AG09319 (cell line): ENCODE measurements at places on chromosomes 16 and 17.

GRCh38 chr17:75822119-75822799 lies 21.9 kb downstream of the UNC13D start:
- DNase-seq: no peak

GRCh38 chr17:56176091-56176490 lies 22.8 kb downstream of the ANKFN1 start:
- DNase-seq: no peak

- DNase-seq: no peak
Measured at GRCh38 chr16:81647527-81647926, 131.6 kb upstream of the PLCG2 start.

DNA sequence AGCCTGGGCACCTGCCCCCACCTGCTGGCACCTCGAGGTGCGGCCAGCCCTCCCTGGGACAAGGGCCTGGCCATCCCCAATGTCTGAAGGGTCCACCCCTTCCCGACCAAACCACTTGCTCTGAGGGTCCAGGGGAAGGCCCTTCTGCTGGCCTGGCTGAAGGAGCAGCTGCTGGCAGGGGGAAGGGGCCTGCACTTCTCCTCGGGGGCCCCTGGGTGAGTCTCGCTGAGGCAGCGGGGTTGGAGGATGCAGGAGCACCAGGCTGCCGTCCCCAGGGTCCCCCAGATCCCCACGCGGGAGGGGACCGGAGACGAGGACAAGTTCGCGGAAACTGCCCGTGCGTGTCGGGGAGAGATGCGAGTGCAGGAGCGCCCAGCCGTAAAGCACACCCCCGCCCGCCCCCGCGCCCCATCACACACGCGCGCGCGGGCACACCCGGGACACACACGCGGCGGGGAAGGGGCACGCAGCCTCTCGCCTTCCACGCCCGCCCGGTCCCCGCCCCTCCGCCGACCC lies 725 bp upstream of the CACNA1H start:
- DNase-seq: no peak

DNA sequence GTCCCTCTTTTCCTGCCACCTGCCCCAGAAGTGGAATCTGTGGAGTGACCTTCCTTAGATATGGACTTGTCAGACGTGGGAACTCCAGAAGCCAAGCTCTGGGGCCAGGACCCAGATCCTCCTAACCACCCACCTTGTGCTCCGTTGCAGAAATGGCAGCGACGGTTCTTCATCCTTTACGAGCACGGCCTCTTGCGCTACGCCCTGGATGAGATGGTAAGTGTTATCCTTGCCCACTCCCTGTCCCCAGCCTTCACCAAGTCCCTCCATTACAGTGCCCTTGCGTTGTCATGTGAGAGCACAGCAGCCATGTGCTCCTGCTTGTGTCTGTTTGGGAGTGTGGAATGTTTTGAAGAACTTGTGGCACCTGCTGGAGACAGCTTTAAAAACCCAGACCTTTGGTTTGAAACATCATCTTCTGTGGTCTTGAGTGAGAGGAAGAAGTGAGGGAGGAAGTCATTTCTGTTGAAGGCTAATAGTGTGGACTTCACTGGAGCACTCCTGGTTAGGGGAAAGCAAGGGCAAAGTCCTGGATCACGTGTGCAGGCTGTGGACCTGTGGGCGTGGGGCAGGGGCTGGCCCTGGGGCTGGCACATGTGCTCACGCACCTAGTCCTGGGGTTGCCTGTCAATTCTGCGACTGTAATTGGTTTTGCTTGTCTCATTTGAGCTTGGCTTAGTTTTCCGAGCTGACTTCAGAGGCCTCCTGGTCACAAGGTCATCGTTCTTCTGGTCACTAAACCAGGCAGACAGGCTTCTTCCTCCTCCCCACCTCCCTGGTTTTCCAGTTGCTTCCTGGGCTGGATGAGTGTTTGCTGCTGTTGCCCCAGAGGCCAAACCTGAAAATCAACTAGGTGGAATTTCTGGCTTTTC lies 35.8 kb downstream of the MPRIP start:
- no peak for DNase-seq

DNA sequence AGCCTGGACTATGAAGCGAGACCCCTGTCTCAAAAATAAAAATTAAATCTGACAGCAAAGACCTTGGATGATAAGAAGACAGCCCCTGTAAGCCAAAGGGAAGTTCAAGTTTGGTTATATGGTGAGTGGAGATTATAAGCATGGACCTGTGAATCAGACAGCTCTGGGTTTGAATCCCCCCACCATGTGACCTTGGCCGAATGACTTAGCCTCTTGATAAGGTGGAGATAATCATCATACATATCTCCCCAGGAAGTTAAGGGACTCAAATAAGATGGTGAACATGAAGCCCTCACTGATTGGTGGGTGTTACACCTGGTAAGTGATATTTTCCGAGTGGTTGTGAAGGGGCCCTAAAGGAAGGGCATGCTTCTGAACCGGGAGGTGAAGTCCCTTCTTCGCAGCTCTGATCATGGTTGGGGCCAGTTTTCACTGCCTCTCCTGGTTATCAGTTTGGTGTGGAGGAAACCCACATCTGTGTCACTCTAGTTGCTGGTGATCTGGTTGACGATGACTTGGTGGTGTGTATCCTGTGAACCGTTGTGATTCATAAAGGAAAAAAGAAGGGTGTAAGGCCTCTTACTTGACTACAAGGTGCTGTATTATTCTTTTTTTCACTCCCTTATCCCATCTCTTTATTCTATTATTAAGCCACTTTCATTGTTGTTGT lies 61.7 kb upstream of the CLEC18A start:
- no peak for DNase-seq

GRCh38 chr17:6358131-6358530 lies 76.8 kb downstream of the AIPL1 start:
- no peak for DNase-seq

GRCh38 chr17:70668276-70668937 lies 499.1 kb downstream of the KCNJ2 start:
- DNase-seq: no peak

DNA sequence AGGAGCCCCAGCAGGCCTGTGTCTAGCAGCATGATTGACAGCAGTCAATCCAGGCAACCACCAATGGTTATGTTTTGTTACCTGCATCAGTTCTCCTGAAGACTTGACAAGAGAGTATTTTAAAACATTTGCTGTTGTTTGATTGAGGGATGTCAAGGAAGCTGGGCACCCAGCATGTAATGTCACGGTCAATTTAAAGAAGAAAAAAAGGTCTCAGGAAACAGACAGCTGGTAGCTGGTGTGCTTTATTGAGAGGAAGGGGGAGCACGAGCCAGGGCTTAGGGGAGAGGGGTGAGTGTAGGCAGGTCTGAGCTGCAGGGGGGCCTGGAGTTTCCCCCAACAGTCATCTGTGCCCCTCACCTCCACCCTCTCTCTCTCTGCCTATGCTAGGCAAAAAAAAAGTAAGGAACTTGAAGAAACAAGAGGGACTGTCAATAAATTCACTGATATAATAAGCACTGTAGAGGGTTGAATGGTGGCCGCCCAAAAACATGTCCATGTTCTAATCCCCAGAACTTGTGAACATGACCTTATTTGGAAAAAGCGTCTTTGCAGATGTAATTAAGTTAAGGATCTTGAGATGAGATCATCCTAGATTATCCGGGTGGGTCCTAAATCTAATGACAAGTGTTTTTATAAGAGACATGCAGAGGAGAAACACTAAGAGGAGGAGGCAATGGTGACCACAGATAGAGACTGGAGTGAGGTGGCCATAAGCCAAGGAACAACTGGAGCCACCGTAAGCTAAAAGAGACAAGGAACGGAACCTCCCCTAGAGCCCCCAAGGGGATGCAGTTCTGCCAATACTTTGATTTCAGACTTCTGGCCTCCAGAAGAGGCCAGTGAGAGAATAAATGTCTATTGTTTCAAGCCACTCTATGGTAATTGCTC lies 14.5 kb downstream of the TSPOAP1 start:
- DNase-seq: no peak

DNA sequence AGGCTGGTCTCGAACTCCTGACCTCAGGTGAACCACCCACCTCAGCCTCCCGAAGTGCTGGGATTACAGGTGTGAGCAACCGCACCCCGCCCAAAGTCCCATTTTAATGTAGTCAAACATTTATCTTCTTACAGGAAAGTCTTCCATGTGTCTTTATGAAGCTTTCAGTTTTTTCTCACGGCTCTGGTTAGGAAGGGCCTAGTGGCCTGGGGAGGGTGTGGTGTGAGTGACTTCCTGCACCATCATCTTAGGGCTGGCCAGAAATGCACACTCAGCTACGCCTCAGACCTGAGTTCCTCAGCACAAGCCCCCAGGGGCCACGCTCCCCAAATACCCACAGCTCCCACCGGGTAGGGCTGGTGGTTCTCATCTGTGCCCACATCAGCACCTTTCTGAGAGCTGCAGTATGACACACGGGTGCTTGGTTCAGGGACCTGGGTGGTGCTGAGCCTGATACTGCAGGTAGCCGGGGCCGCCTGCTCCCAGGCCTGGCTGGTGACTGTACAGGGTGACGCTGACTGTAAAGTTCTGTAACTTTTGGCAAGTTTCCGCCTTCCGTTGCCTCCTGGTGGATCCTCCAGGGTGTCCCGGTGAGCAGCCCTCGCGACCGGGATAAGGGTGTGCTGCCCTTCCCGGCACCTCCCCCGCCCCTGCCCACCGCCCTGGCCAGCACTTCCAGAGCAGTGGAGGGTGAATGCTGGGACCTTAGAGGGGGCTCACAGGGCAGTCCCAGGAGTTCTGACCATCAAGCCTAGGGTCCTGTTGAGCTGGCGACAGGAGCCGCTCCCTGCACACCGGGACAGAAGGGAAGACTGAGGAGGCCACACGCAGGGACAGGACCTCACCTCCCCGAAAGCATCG lies 52.5 kb downstream of the ZNF778 start:
- no peak for DNase-seq

- DNase-seq: peak; percentile 91
Measured at GRCh38 chr17:19386974-19387920, at the start of gene MFAP4. MFAP4 (minus strand) TSS chr17:19387190; CDS start chr17:19387155, 35 bp downstream.

DNA sequence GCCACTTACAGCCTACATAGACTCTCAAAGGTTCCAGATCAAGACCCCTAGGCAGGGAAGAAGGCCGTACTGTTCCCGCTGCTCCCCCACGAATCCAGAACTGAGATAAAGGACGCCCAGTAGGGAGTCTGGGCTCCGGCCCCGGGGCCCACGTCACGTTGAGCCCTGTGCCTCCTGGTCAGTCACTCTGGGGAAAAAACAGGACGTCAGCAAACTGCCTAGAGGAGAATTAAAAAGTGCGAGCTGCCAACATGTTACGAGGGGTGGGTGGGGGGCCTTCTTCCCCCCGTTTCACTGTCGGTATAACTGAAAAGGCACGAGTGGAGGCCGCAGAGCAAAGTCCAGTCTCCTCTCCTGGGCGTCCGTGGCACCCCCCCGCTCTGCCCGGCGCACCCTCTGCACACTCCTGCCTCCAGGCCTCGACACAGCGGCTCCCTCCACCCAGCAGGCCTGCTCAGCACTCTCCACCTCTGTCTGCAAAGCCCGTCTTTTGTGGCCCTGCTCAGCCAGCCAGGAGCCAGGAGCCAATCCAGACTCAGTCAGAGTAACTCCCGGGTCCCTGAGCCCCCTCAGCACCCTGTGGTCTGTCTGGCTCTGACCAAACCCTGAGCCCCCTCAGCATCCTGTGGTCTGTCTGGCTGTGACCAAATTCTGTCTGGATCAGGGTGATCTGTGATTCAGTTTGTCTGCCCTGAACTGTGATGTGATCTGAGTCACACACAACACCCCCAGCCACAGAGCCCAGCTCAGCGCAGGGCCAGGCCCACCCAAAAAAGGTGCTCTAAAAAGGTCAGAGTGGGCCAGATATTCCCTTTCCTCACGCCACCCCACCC lies 6.2 kb downstream of the ITGAE start:
- DNase-seq: no peak

DNA sequence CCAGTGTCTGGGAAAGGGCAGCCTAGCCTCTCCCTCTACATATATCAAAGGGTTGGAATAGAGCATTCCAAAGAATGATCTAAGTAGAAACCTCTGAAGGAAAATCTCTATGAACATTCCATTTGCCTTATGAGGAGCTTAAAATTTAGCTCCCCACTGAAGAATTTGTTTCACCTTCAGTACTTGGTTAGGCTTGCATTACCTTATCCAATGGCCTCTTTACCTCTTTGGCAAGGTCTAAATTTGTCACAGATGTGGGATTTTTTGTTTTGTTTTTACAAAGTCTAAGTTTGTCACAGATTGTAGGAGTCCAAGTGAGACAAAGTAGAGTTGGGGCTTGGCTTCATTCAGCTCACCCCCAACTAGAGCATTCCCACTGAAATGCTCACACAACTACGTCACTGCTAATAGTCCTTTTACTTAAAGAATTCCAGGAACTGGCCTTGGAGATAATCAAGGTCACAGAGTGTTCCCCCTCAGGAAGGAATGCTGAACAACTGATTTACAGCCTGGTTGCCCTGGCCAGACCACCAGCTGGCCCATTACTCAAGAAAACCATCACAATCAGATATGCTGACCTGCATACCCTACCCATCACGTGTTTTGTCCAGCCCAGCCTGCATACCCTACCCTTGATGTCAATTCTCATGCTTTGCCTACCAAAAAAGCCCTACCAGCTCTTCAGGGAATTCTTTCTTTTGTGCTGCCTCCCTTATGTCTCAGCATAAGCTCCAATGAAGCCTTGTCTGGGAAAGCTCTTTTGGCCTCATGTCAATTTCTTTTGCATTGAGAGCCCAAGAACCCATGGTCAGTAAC lies 26.5 kb upstream of the PPM1D start:
- no peak for DNase-seq

DNA sequence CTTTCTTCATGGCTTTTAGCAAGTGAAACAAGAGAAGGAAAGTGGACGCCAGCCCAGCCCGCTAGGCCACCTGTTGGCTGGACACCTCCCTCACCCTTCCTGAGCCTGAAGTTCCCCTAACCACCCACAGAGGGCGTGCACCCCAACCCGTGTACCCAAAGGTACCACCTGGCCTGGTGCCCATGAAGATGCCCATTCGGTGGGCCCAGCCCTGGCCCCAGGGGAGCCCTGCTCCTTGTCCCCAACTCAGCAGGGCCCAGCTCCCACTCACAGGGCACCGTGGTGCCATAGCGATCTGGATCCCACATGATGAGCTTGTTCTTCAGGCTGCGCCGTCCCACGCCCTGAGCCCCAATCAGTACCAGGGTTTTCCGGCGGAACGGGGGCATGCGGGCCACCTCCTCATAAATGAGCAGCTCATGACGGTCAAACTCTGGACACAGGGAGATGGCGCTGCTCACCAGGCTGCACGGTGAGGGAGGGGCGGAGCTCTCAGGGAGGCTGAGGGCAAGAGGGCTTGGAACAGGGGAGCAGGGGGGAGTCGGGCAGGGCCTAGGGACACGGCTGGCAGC lies 26.8 kb downstream of the MPP2 start:
- DNase-seq: no peak

GRCh38 chr16:8391257-8391656 lies 199.1 kb downstream of the TMEM114 start:
- DNase-seq: no peak

GRCh38 chr16:88906535-88907105 lies 40.2 kb upstream of the PABPN1L start:
- no peak for DNase-seq

- DNase-seq: peak; percentile 64
Measured at GRCh38 chr16:30621765-30622164, 11.6 kb upstream of the ZNF689 start.

GRCh38 chr17:80055597-80055996 lies 19.2 kb downstream of the CCDC40 start:
- no peak for DNase-seq

- DNase-seq: no peak
Measured at GRCh38 chr17:43946781-43947180, 4.5 kb upstream of the PPY start.
